ENCODE measurements at places on chromosomes 6 and 20. TPM values are rescaled to one million over a fixed set of nuclear protein-coding genes. Genes with fewer than 3 reads are reported as not detected.

Gene SLC35D3
- total RNA-seq = not detected

Gene BMP5
- 5.1 TPM for total RNA-seq

Gene HLA-DMB
- 52.0 TPM for total RNA-seq

Gene KCNQ5
- 0.16 TPM for total RNA-seq

DNA sequence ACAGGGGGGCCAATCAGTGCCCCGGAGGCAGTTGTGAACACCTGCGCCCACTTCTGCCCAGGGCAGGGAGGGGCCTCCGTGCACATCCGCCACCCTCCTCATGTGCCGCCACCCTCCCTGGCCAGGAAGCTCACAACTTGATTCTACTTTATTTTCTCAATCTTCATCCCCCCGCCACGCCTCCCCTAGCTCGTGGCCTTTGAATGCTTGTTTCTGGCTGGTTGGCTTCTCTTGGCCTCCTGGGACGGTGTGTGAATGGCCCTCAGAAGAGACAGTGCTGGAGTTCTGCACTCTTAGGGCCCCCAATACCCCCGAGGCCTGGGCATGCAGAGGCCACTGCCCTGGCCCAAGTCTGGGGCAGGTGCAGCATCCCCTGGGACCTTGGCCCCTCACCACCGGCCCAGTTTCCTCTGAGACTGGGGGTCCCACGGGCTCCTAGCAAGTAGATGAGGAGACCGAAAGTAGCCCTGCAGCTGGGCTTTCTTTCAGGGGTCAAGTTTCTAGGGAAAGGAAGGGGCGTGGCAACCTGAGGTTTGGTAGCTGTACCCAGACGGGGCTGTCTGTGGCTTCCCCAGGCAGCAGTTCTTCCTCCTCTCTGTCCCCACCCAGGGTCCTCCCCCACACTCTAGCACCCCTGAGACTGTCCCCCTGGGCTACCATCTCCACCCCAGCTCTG lies 1.3 kb downstream of the RGS19 start:
- no peak for DNase-seq

DNA sequence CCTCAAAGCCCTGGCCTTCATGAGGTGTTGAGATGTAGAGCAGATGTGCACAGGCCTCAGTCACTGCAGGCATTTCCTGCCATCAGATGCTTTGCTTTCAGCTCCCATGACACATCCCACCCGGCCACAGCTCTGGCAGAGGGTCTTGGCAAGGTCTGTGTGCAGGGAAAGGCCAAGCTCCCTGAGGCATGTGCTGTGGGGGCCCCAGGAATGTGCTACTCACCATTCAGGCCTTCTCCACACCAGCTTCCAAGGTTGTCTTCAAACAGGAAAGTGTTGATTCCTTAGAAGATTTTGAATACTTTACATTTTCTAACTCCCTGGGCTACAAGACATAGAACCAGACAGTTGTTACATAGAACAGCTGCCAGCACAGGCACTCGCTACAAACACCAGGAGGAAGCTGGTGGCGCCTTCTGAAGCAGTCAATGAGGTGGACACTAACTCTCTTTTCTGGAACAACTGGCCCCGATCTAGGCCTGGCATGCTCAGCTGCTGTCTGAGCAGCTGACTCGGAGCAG lies 27.8 kb downstream of the CASS4 start:
- peak; percentile 82 for DNase-seq

DNA sequence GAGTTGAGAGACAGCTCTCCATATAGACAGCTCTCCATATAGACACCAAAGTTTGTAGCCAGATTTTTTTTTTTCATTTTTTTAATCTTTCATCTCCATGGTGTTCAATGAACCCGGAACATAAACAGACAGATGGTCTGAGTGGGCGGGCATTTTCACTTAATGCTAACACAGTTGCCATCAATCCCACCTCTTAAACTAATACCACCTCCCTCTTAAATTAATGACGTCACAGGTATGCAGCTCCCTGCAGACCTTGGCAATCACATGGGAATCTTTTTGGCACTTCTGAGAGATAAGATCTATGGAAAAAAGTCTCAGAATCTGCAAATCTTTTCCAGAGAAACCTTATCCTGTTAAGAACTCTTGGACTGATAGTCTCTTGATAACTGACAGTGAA lies 43.2 kb downstream of the PFDN4 start:
- no peak for DNase-seq

GRCh38 chr6:101433141-101433540 lies 39.6 kb downstream of the GRIK2 start:
- DNase-seq = no peak

DNA sequence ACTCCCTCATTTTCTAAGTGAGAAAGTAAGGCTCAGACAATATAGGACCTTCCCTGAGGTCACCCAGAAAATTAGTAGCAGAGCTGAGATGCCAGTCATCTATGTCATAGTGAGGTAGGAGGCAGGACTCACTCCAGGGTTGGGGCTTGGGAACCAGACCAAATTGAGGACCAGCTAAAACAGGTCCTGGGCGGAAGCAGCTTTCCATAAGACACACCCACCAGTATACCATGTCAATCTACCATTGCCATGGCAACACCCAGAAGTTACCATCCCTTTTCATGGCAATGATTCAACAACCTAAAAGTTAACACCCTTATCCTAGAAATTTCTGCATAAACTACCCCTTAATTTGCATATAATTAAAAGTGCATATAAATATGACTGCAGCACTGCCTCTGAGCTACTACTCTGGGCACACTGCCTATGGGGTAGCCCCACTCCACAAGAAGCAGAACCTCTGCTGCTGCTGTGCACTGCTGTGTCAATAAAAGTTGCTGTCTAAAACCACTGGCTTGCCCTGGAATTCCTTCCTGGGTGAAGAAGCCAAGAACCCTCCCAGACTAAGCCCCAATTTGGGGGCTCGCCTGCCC lies 30.3 kb upstream of the OCSTAMP start:
- DNase-seq = no peak

DNA sequence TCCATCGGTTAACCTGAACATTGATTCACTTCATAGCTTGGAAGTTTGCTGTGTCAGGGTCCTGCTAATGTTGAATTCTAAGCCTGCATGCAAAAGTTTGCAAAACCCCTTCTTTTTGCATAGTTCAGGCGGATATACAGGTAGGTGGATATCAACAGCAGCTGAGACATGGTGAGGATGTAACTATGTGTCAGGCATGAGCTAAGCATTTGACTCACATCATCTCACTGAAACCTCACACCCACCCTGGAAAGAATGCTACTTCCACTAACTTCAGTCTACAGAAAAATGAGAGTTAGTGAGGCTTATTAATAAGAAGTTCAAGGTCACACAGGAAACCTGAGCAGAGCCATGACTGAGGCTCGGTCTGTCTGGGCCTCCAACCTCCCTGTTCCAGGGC lies 276.9 kb downstream of the BMP7 start:
- no peak for DNase-seq

GRCh38 chr6:169371344-169372127 lies 117.9 kb upstream of the THBS2 start:
- no peak for DNase-seq

DNA sequence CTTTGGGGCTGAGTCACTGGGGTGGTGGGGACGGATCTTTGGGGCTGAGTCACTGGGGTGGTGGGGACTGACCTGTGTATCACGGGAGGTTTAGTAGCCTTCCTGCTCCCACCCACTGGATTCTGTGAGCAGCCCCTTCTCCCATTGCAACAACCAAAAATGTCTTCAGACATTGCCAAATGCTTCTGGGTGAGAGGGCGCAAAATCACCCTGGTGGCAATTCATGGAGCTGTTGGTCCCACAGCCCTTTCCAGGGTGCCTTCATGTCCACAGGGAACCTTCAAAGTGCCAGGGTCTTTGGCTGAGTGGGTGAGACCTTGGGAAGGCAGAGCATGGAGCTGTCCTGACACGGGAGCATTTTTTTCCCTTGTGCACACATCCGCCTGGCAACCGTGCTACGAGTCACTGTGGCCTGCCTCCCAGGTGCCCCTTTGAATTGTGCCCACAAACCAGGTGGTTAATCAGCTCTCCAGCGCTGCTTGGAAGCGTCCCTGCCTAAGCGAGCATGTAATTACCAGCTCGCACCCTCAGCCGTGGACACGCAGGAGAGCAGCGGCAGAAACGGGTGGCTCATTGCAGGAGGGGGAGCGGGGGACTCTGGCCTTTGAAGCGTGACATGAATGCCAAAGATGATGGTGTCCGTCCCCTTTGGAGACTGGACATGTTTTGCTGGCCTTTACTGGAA lies 27.4 kb upstream of the APCDD1L start:
- DNase-seq = no peak

- no peak for DNase-seq
Observed at GRCh38 chr20:63461104-63461763, 11.2 kb downstream of the KCNQ2 start.

Data from breast epithelium (tissue), 4 donors.